ENCODE measurements at places on chromosomes 6 and 20.

DNA sequence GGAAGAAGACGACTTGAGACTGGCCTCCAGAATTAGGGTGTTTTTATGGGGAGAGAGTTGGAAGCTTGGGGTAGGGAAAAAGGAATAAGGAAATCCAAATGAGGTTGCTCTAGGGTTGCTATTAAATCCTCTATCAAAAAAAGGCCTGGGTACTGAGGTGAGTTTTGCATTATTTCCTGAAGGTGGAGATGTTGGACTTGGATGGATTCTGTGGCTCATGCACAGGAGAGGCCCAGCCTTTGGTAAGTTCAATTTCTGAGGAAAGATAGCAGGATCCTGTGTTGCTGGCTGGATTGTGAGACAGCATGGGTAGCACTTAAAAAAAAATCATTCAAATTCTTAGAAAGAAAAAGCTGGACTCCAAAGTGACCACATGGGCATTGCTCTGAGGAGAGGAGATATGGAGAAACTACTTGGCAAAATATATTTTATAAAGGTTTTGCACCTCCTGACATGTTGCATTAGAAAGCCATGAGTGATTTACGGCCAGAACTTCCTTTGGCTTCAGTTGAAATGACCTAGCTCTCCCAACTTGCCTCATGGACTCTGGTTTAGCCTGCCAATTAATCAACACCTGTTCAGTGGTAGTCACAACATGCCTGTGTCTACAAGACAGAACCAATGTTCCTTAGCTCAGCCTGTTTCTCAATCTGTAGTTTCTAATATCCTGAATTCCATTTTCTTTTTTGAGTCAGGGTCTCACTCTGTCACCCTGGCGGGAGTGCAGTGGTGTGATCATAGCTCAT, 152.1 kb upstream of the RALGAPA2 start:
- H3K27ac ChIP-seq, result no peak overlapping the region
- no peak for DNase-seq
- H3K4me1 ChIP-seq, result no peaks in the 10 kb centered on the region
- no peaks in the 10 kb centered on the region for H3K36me3 ChIP-seq

- H3K27ac ChIP-seq, result no peak overlapping the region
- peaks cover 65% of the 10 kb centered on the region for H3K27me3 ChIP-seq
- no peaks in the 10 kb centered on the region for H3K36me3 ChIP-seq
These were observed 32.2 kb upstream of the MICB start for GRCh38 chr6:31465718-31466117.

- DNase-seq, result no peak
- peaks cover 14% of the 10 kb centered on the region for H3K27me3 ChIP-seq
- H3K4me1 ChIP-seq, result no peaks in the 10 kb centered on the region
These were observed 35.8 kb downstream of the TBX18 start for GRCh38 chr6:84728602-84729001.

DNA sequence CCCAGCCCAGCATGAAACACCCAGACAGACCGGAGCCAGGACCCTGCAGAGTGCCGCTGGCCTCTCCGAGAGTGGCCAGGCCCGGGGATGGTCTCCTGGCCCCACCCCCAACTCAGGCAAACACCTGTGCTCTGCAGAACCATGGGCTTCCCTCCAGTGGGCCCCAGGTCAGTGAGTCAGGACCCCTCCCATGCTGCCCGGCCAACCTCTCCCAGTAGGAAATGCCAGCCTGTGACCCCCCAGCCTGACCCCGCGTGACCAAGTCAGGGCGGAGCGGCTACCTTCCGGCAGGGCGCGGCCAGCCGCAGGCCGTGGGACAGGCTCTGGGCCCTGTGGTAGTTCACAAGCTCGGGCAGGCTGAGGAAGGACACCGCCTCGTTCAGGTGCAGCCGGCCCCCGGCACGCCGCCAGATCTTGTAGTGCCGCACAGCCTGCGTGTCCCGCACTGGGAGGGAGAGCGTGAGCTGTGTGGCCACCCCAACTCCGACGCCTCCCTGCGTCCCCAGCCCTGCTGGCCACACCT, 3.2 kb downstream of the PTK6 start:
- no peak overlapping the region for H3K27ac ChIP-seq
- no peak for DNase-seq
- H3K4me1 ChIP-seq, result peaks cover 8% of the 10 kb centered on the region
- no peak overlapping the region for H3K4me3 ChIP-seq

All from type B pancreatic cell (in vitro differentiated cells).